ENCODE measurements at places on chromosomes 4 and X. TPM values are rescaled to one million over a fixed set of nuclear protein-coding genes. Genes with fewer than 3 reads are reported as not detected.

DNA sequence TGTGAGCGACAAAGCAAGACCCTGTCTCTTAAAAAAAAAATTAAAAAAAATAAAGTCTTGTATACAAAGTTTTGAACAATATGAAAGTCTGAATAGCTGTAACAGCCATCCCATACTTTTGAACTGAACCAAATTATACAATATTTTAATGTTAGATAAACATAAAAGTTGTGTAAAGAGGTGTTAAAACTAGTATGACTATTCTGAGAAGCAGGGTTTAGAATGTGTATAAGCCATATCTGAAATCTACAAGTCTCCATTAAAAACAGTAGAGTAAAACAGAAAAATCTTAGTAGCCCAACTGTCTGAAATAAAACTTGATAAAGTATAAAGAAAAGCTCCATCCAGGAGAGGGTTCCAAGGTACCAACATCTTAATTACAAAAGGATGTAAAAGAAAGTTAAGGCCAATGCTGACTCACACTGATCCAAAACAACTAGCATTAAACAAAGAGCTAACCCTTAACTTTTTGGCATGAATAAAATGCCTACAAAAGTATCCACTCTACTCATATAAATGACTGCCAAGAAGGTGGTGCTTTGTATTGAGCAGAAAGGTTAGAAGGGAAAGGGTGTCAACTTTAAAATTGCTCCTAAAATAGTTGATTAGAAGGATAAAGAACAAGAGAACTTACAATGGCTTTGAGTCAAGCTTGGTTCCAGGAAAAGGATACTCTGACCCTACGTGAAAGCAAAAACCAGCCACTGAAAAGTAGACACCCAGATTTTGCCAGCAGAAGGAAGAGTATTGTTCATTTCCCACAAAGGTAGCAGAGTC, 18.5 kb downstream of the CNOT6L start:
- peak; percentile 68 for DNase-seq

DNA sequence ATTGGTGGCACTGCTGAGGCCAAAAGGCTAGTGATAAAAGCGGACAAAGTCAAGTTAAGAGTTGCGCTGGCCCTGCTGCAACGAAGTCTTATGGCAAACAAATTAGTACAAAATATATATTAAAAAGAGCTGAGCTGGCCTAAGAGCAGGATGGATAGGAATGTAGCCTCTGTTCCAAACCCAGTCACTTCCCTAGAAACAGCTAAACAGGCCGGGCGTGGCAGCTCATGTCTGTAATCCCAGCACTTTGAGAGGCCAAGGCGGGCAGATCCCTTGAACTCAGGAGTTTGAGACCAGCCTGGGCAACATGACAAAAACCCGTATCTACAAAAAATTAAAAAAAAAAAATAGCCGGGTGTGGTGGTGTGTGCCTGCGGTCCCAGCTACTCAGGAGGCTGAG, 32.4 kb upstream of the UGDH start:
- peak; percentile 32 for DNase-seq

- DNase-seq: peak; percentile 67
These were observed 82.3 kb upstream of the MXRA5 start for GRCh38 chrX:3428792-3429191.

DNA sequence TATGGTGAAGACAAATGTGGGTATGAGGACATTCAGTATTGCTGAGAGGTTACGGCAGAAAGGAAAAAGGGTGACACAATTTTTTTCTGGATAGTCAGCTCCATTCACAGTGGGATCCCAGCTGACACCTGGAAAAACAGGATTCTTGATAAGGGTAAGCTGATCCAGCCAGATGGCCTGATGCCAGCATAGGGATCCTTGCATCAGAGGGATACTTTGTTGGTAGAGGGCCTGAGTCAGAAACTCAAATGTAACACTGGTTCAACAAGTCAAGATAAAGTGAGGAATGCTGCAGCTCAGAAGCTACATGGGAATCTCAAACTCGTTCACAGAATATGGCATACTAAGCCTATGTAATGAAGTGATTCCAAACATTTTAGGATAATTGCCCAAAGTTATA, 726.7 kb downstream of the C4orf33 start:
- DNase-seq: no peak

DNA sequence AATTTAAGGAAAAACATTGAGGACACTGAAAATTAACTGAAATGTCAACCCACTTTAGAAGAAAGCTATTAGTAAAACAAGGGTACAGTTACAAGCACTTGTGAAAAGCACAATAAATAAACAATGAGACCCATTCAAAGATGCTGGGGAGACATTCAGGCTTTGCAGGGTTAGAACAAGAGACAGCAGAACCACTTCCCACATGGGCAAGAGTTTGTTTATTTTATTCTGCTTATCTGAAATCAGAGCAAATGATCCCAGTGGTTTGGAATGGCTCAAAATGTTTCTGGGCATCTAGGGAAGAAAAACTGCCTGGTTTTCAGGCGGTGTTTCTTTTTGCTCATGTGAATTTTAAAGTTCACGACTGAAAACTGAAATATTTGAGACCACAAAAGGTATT, 42.4 kb downstream of the PPP3CA start:
- peak; percentile 66 for DNase-seq

GRCh38 chr4:3331511-3332394, 38.9 kb downstream of the RGS12 start:
- no peak for DNase-seq

GRCh38 chr4:100306018-100306417, 115.8 kb upstream of the DDIT4L start:
- no peak for DNase-seq

DNA sequence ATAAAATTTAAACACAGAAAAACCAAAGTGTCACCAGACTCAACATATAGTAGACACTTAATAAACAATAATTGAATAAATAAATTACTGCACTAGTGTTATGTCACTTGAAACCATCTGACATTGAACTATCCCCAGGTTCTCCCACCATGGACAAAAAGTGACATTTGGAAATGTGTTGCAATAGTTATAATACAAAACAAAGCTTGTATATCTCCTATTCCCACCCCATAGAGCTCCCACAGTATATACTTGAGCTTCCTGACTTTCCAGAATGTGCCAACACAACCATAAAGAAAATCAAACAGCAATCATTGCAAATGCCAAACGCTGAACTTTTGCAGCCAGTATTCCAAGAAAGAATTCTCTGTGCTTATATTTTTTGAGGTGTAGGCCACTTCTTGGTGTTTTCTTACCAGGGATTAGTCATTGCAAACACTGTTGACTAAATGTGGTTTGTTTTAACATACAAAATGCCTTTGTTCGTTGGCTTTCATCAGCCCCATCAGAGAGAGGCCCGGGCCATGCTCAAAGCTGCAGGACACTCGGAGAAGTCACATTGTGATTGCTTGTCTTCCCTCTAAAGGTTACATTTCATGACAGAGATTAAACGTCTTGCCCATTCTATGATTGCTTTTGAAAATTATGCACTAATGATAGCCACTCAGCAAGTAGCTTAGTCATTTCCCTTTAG, 33.8 kb downstream of the PPARGC1A start:
- peak; percentile 79 for DNase-seq

The GIMD1 gene
- total RNA-seq: not detected

The UTP14A gene
- total RNA-seq: 17.5 TPM

The MEPE gene
- not detected for total RNA-seq
